ENCODE measurements at places on chromosomes 7 and 10. TPM values are rescaled to one million over a fixed set of nuclear protein-coding genes. Genes with fewer than 3 reads are reported as not detected.

The EFCAB10 gene
- not detected for polyA plus RNA-seq

The ANKRD61 gene
- polyA plus RNA-seq, result not detected

The ECHDC3 gene
- 132 TPM for polyA plus RNA-seq

The MLXIPL gene
- polyA plus RNA-seq, result 27.9 TPM

The GNG11 gene
- polyA plus RNA-seq, result 45.0 TPM

The PILRB gene
- 45.0 TPM for polyA plus RNA-seq

The ABCA13 gene
- 0.62 TPM for polyA plus RNA-seq

The FAM131B gene
- 0.19 TPM for polyA plus RNA-seq

The SYCE1 gene
- polyA plus RNA-seq, result 1.4 TPM

The SPDYE16 gene
- polyA plus RNA-seq, result not detected

The MSS51 gene
- polyA plus RNA-seq, result 0.95 TPM

The RARRES2 gene
- polyA plus RNA-seq, result 475 TPM

The SPDYE9 gene
- not detected for polyA plus RNA-seq

The OR2A5 gene
- polyA plus RNA-seq, result not detected

The SAMD9 gene
- 2.2 TPM for polyA plus RNA-seq

The SPDYE8 gene
- polyA plus RNA-seq, result not detected

The WEE2 gene
- polyA plus RNA-seq, result 0.13 TPM

The NPVF gene
- polyA plus RNA-seq, result not detected

The TMEM26 gene
- 1.6 TPM for polyA plus RNA-seq
